Keratinocyte (primary cell): ENCODE measurements at places on chromosomes 3 and 15. TPM values are rescaled to one million over a fixed set of nuclear protein-coding genes. Genes with fewer than 3 reads are reported as not detected.

DNA sequence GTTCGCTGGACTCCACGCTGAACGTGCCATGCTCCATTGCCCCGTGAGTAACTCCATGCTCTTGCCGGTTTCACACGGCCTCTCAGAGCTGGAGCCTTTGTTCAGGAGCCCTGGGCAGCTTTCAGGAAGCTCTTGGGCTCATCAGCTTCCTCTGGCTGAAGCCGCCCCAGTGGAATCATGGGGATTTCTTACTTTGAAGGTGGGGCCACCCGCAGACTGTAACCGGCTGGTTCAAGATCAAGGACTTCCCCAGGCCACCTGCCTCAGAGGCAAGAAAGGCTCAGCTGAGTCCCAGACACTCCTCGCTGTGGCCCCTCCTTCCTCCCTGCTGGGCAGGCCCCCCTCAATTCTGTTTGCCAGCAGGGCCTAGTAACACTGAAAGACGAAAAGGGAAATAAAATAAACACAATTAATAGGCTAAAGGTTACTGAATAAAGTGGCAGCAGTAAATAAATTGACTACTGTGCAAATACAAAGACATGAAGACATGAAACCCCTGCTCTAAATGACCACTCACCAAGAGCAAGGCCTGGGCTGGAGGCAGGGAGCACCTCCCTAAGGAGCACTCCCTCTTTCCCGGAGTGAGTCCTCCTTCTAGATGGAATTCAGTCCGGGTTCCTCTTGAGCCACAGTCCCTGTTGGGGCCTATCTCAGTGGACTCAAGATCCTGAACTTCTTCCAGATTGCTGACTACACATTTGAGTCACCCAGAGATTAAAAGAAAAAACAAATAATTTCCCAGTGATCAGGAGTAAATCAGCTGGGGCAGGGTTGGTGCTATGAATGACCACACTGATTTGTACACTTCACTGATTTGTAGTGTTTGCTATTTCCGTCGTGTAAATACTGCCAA lies 51.0 kb downstream of the ZDHHC19 start:
- no peaks in the 10 kb centered on the region for H3K4me1 ChIP-seq
- H3K27me3 ChIP-seq: no peaks in the 10 kb centered on the region
- H3K4me3 ChIP-seq: no peak overlapping the region
- H3K36me3 ChIP-seq: no peaks in the 10 kb centered on the region

GRCh38 chr15:71005895-71006294 lies 109.4 kb upstream of the THSD4 start:
- H3K4me3 ChIP-seq: no peak overlapping the region
- H3K4me1 ChIP-seq: peaks cover 15% of the 10 kb centered on the region
- no peaks in the 10 kb centered on the region for H3K27me3 ChIP-seq
- no peaks in the 10 kb centered on the region for H3K36me3 ChIP-seq

- no peak overlapping the region for H3K27ac ChIP-seq
- no peak overlapping the region for H3K4me3 ChIP-seq
- peaks cover 22% of the 10 kb centered on the region for H3K4me1 ChIP-seq
- no peak for DNase-seq
- H3K36me3 ChIP-seq: peaks cover 27% of the 10 kb centered on the region
These were observed 32.6 kb upstream of the SPTBN5 start for GRCh38 chr15:41926185-41927056.

DNA sequence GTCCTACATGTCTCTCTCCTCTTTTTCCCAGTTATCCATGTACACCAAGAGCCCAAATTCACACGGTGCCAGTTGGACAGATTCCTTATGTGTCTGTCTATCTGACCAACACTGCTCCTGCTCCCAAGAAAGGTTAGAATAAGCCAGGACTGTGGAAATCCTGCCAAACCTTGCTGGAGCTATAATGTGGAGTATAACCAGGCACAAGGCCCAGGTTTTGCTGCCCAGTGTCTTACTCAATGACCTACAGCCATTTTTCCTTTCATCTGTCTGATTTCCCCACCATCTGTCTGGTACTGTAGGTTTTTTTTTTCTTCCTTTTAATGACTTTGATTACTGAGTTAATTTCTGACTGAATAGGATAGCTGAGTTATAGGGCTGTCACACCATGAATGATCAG lies 26.5 kb upstream of the MINDY4B start:
- no peak overlapping the region for H3K4me3 ChIP-seq
- peaks cover 8% of the 10 kb centered on the region for H3K27me3 ChIP-seq
- no peak overlapping the region for H3K27ac ChIP-seq
- no peaks in the 10 kb centered on the region for H3K36me3 ChIP-seq

DNA sequence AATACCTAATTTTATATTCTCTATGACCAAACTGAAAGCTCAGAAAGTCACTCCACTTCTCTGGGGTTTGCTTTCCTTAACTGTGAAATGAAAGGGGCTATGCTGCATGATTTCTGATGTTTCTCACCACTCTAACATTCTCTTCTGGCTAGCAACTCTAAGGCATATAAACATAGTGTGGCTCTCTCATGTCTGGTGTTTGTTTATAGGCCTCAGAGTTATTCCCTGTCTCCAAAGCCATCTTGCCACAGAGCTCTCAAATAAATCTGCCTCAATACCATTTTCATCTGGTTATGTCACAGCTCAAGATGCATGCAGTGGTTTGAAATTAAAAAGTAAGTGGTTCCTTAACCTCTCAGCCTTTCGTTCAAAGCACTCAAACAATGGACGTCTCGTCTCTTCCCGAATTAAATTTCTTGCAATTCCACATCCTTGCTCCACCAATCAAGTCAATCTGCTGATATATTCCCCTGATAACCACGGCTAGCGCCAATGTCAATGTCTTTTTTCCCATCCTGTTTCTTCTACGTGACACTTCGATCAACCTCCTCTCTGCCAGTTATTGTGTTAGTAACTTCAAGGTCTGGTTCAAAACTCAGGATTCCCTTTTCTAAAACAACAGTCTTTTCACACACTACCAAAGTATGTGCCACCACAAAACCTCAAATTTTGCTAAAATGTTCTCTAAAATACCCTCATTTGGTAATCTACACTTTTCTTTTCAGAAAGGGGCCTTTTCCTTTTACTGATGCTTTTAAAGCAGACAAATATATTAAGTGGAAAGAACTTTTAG lies 16.0 kb downstream of the TOMM70 start:
- H3K4me1 ChIP-seq: no peaks in the 10 kb centered on the region
- H3K36me3 ChIP-seq: peaks cover 6% of the 10 kb centered on the region
- DNase-seq: no peak
- no peak overlapping the region for H3K27ac ChIP-seq
- no peaks in the 10 kb centered on the region for H3K27me3 ChIP-seq

DNA sequence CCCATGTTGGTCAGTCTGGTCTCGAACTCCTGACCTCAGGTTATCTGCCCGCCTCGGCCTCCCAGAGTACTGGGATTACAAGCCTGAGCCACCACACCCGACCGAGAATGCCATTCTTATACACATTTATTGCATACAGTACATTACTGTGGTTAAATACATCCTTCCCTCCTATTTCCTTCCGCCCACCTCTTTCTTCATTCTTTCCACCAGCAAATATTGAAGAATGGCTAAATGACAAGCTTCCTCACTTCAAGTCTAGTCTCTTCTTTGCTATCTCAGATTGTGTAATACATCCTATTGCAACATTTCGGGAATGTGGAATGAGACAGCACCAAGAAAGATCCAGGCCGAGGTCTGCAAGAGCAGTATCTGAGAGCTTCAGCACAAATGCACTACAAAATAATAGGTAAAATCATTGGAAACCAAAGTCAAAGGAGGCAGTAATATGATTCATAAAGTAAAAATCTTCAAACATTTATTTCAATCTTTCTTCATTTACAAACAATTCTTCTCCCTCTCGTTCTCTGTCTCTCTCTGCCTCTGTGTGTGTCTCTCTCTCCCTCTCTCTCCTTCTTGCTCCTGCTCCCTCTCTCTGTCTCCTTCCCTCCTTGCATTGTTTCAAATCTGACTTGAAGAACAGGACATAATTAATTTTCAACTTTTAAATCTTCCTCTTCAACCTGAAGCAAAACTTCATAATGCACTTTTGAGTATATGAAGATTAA lies 94.7 kb upstream of the TGFBR2 start:
- H3K36me3 ChIP-seq: no peaks in the 10 kb centered on the region
- H3K27me3 ChIP-seq: no peaks in the 10 kb centered on the region
- H3K27ac ChIP-seq: peak overlapping the region; percentile 87
- peaks cover 25% of the 10 kb centered on the region for H3K4me1 ChIP-seq
- H3K4me3 ChIP-seq: no peak overlapping the region

DNA sequence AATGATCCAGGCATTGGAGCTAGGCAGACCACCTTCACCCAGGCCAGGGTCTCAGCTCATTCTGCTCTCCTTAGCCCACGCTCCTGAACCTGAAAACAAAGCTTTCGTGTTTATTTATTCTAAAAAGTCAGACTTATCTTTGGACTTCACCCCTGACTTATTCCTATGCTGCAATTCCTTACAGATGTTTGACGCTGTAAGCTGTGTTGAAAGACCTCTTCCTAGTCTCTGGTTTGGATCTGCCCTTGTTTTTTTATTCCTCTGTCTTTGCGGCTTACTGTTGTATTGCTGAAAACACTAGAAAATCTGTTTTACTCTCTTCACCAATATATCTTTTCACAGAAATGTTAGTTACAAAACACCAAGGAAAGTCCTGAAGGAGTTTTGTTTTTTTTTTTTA lies 40.5 kb upstream of the LDHAL6B start:
- H3K36me3 ChIP-seq: peaks cover 15% of the 10 kb centered on the region
- DNase-seq: no peak
- no peaks in the 10 kb centered on the region for H3K27me3 ChIP-seq

- H3K4me1 ChIP-seq: no peaks in the 10 kb centered on the region
- no peak overlapping the region for H3K4me3 ChIP-seq
- no peaks in the 10 kb centered on the region for H3K27me3 ChIP-seq
- no peak for DNase-seq
- no peak overlapping the region for H3K27ac ChIP-seq
These were observed 63.1 kb downstream of the CGNL1 start for GRCh38 chr15:57439128-57440027.

DNA sequence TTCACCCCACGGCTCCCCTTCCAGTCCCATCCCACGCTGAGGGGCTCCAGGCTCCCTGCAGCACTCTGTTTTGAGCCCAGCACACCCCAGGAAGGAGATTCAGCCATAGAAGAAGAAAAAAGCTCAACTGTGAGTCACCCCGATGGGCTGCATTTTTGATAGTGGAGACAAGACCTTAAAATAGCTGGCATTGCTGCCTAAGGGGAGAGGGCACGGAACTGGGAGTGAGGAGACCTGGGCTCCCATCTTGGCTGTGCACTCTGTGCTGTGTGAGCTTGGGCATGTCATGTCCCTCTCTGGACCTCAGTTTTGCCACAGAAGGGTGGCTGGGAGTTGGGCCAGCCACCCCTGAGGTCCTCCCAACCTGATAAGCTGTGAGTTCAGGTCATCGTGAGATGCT lies 57.2 kb upstream of the SMAD6 start:
- peaks cover 9% of the 10 kb centered on the region for H3K4me1 ChIP-seq
- no peak overlapping the region for H3K4me3 ChIP-seq
- no peak overlapping the region for H3K27ac ChIP-seq
- no peaks in the 10 kb centered on the region for H3K36me3 ChIP-seq
- no peak for DNase-seq
- no peaks in the 10 kb centered on the region for H3K27me3 ChIP-seq

- H3K36me3 ChIP-seq: no peaks in the 10 kb centered on the region
- H3K4me1 ChIP-seq: peaks cover 11% of the 10 kb centered on the region
- DNase-seq: no peak
- peaks cover 45% of the 10 kb centered on the region for H3K27me3 ChIP-seq
These were observed 55.5 kb downstream of the SMAD6 start for GRCh38 chr15:66757521-66757920.

DNA sequence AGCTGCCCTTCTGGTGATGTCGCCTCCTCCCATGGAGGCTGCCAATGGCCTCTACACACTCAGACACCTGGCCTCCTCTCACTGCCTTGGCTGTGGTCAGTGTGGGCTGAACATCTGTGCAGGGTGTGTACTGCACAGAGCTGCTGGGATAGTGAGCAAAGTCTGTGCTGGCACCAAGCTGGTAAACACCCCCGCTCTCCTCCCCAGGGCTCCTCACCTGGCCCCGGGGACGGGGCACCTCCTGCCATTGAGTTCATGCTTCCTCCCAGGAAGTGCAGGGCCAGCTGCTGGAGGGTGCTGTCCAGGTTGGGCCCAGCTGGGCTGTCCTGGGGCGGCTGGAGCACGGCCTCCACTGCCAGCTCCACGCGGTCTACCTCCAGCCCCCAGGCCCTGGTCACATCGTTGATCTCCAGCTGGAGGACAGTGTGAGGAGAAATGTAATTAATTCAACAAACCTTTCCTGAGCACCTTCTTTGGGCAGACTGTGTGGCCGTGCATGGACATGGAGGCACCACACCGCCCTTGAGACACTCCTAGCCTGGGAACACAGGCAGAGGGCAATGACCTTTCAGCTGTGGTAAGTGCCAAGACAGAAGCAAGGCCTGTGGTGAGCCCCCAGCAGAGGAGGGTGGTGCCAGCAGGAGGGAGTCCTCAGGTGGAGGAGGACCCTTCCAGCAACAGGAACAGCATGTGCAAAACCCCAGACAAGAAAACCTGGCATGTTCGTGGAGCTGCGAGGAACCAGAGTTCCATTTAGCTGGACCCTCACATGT lies 6.8 kb downstream of the STOML1 start:
- peaks cover 83% of the 10 kb centered on the region for H3K4me1 ChIP-seq
- peaks cover 4% of the 10 kb centered on the region for H3K36me3 ChIP-seq
- DNase-seq: no peak
- H3K4me3 ChIP-seq: no peak overlapping the region
- no peaks in the 10 kb centered on the region for H3K27me3 ChIP-seq
- H3K27ac ChIP-seq: peak overlapping the region; percentile 13

- H3K36me3 ChIP-seq: no peaks in the 10 kb centered on the region
- H3K27me3 ChIP-seq: no peaks in the 10 kb centered on the region
- no peaks in the 10 kb centered on the region for H3K4me1 ChIP-seq
- DNase-seq: no peak
- H3K4me3 ChIP-seq: no peak overlapping the region
- no peak overlapping the region for H3K27ac ChIP-seq
These were observed 160.8 kb downstream of the EPHB1 start for GRCh38 chr3:134955874-134956273.

GRCh38 chr15:41503669-41504010 lies 10.0 kb downstream of the ITPKA start:
- H3K27ac ChIP-seq: no peak overlapping the region
- H3K4me3 ChIP-seq: no peak overlapping the region
- H3K27me3 ChIP-seq: peaks cover 65% of the 10 kb centered on the region
- no peaks in the 10 kb centered on the region for H3K36me3 ChIP-seq

Gene TTLL13
- 0.05 to 0.09 TPM (median 0.07 TPM) in 3 replicates for polyA plus RNA-seq

Gene PPIB
- polyA plus RNA-seq: 544 to 757 TPM (median 555 TPM) in 3 replicates
